DMS53 (cell line): ENCODE measurements at places on chromosomes 5 and 9.
A peak's percentile ranks its signal among the peaks of the same experiment; 100 is the strongest.

GRCh38 chr5:65903581-65903980 is 22.8 kb upstream of the ERBIN start:
- no peak for DNase-seq

DNA sequence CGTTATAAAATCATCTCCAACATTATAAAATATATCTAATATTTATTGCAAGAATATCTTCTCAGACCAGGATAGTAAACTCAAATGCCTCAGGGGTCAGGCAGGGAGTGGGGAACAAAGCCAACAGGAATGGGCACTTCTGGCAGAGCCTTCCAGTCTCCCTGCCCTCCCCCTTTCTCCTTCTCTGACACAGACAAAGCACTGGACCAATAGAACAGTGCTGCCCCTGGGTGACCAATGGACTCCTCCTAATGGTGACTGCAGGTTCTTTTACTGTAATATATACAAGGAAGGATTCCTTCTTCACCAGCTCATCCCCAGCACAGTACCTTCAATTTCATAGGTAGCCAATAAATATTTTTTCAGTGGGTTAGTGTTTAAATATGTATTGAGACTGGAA is 31.1 kb upstream of the MAMDC2 start:
- no peak for DNase-seq

- DNase-seq, result no peak
Measured at GRCh38 chr5:76974785-76975184, 21.9 kb downstream of the CRHBP start.

DNA sequence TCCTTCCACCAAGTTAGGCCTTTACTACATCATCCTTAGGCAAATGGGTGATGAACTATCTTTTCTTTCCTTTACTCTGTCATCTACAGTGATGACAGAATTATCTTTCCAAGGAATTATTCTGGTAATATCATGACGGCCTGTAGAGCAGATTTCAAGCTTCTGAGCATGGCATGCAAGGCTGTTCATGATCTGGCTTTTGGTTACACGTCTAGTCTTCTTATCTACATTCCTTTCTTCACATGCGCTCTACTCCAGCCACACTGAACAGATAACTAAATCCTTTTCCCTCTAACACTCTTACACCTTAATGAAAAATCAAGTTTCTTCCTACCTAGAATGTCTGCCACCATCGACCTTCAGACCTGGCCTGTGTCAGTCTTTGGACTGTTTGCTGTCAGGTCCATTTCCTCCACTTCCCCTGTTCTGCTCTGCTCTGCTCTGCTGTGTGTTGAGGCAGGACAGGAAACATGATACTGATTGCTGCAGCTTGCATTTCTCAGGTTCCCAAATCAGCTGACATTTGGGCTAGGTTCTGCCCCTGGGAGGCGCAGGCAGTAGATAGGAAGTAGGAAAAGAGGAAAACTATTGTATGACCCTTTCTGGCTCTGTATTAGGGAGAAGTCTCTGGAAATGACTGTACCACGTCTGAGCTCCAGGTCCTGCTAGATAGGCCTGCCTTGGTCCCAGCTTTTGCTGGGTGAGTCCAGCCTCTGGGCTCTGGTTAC is 4.2 kb downstream of the SCGB3A2 start:
- DNase-seq, result no peak

- peak; percentile 80 for DNase-seq
Measured at GRCh38 chr5:160685219-160685618, 166.8 kb downstream of the ATP10B start.

DNA sequence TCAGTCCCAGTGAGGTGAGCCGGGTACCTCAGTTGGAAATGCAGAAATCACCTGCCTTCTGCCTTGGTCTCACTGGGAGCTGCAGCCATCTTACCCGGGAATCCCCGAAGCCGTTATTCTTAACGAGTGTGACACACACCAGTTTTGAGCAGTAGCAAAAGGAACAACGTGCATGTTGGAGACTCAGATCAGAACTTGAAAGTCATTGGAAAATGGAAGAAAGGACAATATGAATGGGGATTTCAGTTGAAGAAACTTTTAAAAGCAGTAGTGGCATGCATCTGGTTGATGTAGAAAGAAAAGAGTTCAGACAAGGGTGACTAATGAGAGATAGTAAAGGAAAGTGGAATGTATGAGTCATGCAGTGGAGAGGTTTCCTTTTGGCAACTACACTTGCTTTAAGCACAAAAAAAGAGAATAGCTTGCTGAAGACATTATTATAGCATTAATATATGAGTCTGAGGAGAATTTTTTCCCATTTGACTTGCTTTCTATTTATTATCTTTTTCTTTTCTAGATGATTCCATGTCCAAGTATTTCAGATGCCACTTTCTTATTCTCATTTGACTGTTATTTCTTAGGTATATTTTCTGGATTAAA is 44.4 kb upstream of the ANKDD1B start:
- DNase-seq, result peak; percentile 76
